Right hindlimb (tissue), 1 donor: ENCODE measurements at places on chromosomes 5 and 9.

- DNase-seq = no peak
Observed at GRCh38 chr5:51652980-51653379, 269.7 kb downstream of the ISL1 start.

- no peak for DNase-seq
Observed at GRCh38 chr9:14660721-14661120, 32.5 kb downstream of the ZDHHC21 start.

GRCh38 chr5:151074557-151074956 lies 6.3 kb downstream of the TNIP1 start:
- DNase-seq = no peak

- DNase-seq = no peak
Observed at GRCh38 chr9:114384836-114385396, 2.9 kb downstream of the AKNA start.

GRCh38 chr5:43301653-43302091 lies 11.5 kb downstream of the HMGCS1 start:
- DNase-seq = no peak
